ENCODE measurements at places on chromosomes 5 and 9.
A peak's percentile ranks its signal among the peaks of the same experiment; 100 is the strongest.

GRCh38 chr5:152560512-152561137 is 155.5 kb upstream of the NMUR2 start:
- peak; percentile 18 for DNase-seq

GRCh38 chr5:93593476-93594131 is 10.6 kb downstream of the NR2F1 start:
- no peak for DNase-seq

DNA sequence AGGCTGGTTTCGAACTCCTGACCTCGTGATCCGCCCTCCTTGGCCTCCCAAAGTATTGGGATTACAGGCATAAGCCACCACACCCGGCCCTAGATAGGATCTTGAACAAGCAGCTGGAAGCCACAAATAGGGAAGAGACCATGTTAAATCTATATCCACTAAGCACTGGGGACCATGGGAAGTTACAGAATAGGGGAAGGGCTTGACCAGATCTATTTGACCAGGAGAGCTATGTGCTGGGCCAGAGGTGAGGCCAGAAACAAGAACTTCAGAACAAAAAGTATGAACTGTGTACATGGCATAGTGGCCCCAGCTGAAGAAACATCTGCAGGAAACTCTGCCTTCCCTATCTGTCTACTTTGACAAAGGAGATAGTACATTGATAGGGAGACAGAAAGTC is 10.8 kb downstream of the KLF4 start:
- no peak for DNase-seq

DNA sequence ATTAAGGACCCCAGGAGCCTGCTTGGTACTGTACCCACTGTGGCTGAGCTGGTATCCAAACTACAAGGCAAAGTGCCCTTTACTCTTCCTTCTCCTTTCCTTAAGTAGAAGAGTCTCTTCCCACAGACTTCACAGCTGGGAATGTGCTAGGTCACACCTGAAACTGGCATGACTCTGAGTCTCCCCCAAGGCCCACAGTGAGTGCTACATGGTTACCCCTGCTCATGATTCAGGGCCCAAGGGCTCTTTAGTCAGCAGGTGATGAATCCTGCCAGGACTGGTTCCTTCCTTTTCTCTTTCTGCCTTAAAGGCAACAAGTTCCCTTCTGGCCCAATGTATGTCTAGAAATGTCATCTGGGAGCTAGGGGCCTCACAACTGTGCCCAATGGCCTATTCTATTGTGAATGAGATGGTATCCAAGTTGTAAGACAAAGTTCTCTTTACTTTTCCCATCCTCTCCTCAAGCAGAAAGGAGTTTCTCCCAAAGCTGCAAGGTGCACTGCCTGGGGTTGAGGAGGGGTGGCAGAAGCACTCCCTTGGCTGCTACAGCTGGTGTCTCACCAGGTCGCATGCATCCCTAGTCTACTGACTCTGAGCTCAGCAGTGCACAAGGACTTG is 134.4 kb downstream of the TMEM38B start:
- DNase-seq: no peak

GRCh38 chr5:155480731-155481131 is 467.2 kb downstream of the KIF4B start:
- no peak for DNase-seq

DNA sequence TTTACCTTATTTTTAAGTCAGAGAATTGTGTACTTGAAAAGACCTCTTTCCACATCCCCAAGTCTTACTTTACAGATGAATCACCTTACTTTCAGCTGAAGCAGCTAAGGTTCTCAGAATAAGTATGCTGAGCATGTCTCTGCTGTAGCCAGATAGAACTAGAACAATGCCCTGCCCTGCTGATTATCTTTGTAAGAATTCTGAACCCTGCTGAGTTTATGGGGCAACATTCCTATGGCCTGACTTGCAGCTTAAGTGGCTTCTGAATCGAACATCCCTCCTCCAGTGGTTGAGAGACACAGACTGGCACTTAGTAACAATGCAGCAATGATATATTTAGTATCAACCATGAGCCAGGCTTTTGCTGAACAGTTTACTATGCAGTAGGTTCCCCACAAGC is 592.0 kb upstream of the WWC1 start:
- no peak for DNase-seq

DNA sequence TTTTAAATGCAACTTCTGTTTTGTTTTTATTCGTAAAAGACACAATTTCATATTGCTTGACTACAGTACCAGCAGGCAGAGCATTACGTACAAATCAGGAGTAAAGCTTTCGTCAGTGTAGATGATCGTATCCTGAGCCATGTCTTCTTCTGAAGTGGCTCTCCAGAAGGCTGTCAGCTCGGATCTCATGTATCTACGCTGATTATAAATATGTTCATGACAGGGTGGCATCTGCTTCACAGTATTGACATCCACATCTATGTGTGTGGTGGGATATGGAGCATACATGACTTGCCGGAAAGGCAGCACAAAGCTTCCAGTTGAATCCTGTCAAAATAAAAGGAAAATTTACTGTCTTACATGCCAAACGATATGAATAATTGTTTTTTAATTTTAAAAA is 16.8 kb downstream of the C9orf72 start:
- DNase-seq: no peak

- DNase-seq: no peak
These were observed 115.4 kb upstream of the SLC44A1 start for GRCh38 chr9:105128908-105129600.
